ENCODE measurements at places on chromosomes 12 and 14.

DNA sequence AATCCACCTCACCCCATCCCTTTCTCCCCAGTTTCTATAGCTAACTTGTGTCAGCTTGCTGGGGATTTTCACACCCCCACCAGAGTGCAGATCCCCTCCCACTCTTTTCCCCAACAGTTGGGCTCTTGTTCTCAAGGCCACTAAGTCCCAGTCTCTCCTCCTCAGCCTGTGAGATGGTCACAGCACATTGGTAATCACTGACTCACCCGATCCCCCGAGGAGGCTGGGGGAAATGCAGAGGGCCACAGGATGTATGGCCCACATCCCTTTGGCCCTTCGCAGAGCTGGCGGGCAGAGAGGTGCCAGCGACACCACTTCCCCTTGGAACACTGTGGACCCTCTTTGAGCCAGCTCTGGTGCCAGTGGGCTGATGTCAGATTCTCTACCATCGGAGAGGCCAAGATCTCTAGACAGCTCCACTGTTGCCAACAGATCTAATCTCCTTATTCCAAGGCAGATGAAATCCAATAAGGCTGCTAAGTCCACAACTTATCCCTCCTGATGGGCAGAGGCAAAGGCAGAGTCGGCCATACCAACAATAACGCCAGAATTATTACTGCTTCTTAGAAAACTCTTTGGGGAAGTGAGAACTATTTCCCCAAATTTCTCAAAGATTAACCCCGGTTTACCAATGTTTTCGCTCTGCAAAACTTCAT lies 1.6 kb downstream of the FMNL3 start:
- DNase-seq, result no peak

DNA sequence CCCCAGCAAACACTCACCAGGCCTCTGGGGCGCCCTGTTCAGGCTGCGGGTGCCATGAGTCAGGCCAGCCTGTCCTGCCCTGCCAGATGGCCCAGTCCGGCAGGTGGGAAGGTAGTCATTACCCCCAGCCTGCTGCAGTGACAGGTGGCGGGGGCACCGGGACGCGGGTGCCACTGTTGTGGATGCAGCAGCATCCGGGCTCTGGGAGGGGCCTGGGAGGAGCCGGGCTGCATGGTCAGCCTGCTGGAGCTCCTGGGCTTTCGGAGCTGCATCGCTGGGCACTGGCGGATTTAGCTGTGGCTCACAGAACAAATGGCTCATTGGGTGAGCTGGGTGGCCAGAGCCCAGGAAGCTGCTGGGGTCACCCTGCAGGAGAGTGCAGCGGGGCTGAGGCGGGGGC lies 13.5 kb downstream of the CEP170B start:
- no peak for DNase-seq

GRCh38 chr14:104689881-104690711 lies 678 bp downstream of the INF2 start:
- DNase-seq, result no peak

- DNase-seq, result no peak
Observed at GRCh38 chr12:109044241-109044640, 8.1 kb upstream of the USP30 start.

GRCh38 chr12:52333321-52333720 lies 12.1 kb upstream of the KRT83 start:
- DNase-seq, result no peak

DNA sequence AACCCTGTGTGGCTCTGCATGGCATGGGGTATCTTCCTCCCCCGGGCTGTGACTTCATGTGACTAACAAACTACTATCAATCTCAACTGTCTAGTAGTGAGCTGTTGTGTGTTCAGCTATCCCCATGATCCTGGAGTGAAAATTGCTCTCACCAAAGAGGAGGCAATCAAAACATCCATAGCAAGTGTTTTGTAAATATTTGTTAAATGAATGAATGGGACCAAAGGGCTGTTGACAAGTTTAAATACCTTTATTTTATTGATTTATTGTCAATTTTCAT lies 138.1 kb upstream of the CPM start:
- DNase-seq, result no peak

DNA sequence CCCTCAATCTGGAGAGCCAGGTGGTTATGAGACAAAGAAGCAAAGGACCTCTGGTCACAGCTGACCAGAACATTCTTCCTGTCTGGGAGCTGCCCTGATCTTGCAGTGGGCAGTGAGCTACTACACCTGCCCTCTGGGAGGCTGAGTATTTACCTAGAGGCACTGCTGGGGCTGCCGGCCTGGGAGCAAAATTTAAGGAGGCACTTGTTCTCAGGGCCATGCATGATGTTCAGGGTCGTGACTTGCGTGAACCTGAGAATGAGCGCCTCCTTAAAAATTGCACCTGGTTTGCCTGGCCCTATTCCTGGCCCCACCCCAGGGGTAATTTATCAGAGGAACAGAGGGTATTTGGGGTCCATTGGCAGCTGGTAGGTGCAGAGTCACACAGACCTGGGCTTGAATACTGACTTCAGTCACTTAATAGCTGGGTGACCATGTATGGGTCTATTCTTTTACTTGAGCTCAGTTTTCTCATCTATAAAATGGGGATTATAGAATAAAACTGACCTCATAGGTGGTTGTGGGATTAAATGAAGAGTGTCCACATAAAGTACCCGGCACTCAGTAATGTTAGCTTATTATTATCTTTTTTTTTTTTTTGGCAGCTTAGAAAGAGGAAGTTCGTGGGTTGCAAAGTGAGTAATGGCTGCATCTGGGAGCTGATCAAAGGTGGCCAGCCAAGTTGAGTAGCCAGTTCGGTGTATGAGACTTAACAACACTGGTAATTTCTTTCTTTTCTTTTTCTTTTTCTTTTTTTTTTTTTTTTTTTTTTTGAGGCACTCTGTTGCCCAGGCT lies 107.4 kb upstream of the MED13L start:
- DNase-seq, result no peak

- DNase-seq, result no peak
Observed at GRCh38 chr12:5792343-5792742, 152.7 kb downstream of the ANO2 start.

GRCh38 chr14:74077401-74077800 lies 6.9 kb downstream of the ALDH6A1 start:
- no peak for DNase-seq

- no peak for DNase-seq
Observed at GRCh38 chr12:9969673-9970072, 1.5 kb upstream of the CLEC12A start.

DNA sequence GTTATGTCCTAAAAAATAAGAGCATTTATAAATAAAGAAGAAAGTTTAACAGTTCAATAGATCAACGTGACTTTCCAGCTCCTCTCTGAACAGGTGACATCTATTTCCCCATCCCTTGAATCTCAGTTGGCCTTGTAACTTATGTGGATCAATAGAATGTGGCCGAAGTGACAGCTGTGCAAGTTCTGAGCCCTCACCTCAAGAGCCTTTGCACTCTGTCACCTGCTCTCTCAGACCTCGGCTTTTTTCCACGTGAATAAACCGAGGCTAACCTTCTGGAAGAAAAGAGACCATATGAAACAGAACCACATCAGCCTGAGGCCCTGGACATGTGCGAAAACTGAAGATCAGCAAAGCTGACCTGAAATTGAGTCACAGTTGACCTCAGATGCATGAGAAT lies 253.0 kb downstream of the DAD1 start:
- no peak for DNase-seq

DNA sequence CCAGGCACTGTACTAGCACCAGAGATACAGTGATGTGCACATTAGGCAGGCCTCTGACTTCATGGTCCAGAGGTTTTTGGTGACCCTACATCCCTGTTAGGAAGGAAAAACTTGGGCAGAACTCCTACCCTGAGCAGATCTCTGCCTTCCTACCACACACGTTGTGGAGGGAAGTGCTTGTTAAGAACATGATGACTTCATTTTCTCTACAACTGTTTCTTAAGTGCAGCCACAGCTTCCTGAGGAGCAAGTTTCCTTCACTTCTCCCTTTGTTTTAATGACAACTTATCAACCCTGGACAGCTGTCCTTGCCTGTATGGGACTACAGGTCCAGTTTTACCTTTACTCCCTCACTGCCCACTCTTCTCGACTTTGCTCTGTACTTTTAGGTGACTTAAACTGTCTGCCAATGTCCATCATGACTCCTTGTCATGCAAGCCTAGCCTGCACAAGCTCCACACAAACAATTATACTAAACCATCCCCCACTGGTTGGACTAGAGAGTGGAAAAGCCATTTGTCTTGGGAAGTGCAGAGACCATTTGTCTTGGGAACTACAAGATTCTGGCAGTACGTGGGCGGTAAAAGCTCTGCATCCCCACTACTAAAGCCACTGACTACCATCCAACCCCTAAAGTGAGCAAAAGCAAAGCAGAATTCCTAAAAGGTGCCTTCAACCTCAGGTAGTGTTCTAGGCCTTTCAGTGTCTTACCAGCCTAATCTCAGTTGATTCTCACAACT lies 359.8 kb downstream of the EGLN3 start:
- no peak for DNase-seq

DNA sequence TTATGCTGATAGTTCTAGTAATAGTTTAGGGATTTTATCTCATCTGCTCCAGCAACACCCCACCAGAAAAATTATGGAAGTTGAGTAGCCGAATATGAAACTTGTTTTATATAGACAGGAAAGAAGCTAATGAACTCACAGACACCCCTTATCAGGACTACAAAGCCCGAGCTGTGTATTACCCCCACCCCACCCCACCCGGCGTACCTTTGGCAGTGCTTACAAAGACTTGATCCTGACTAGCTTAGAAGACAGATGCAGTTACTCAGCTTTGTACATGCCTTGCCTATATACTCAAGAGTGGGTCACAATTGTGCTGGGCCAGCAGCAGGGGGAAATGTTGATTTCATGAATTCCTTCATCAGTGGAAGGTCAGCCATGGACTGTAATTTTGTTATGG lies 22.4 kb downstream of the PROX2 start:
- DNase-seq, result no peak

DNA sequence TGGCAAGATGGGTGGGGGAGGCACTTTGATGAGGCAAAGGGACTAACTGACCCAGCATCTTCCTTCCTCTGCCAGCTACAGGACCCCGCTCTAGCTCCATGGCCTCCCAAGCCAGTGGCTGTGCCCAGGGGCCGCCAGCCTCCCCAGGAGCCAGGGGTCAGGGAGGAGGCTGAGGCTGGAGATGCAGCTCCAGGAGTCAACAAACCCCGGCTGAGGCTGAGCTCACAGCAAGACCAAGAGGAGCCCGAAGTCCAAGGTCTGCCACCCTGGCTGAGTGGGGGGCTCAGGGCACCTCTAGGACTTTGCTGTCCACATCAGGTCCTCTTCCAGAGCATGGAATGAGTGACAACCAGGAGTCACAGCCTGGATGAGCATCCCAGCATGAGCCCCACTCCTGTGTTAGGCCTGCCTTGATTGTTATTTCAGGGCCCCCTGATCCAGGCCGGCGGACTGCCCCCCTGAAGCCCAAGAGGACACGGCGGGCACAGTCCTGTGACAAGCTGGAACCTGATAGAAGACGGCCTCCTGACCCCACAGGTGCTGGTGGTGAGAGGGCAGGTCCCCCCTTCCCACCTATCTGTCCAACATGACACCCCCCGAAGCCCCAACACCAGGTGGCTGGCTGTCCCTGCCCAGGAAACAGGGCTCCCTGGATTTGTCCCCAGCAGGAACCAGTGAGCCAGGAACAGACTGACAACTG lies 2.5 kb upstream of the CPNE6 start:
- no peak for DNase-seq

GRCh38 chr12:88142610-88142991 lies 494 bp downstream of the TMTC3 start:
- DNase-seq, result peak; percentile 1

GRCh38 chr14:53536446-53536845 lies 383.3 kb upstream of the DDHD1 start:
- DNase-seq, result no peak

- DNase-seq, result no peak
Observed at GRCh38 chr12:46892887-46893286, 67.1 kb upstream of the SLC38A4 start.

All from stimulated activated CD8-positive, alpha-beta memory T cell treated with anti-CD3 and anti-CD28 coated beads, Interleukin-7, amount 100 ng/mL, for 4 hours (primary cell).